NCI-H1105 treated with DMSO at 0.1 percent for 48 hours (cell line): ENCODE measurements at places on chromosomes 12 and 14.

DNA sequence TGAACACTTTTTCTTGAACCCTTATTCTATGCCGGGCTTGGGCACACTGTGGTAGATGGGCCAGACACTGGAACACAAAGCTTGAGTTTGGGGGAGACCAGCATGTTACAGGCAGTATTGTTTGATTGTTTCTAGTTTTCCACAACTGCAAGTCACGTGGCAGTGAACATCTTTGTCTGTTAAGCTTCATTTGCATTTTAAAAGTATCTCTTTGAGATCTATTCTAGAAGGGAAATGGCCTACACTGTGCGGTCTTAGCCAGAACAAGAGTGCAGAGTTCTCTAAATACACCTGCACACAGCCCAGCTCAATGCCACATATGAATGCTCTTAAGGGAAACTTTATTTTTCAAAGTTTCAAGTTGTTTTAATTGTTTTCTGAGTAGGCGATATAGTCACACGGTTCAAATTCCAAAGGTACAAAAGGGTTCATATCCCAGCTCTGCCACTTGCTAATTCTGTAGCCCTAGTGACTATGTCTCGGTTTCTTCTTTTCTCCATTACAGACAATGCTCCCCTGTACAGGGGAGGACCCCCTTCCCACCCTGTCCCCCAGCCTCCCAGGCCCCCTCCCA lies 24.9 kb downstream of the RIN3 start:
- no peak for DNase-seq

DNA sequence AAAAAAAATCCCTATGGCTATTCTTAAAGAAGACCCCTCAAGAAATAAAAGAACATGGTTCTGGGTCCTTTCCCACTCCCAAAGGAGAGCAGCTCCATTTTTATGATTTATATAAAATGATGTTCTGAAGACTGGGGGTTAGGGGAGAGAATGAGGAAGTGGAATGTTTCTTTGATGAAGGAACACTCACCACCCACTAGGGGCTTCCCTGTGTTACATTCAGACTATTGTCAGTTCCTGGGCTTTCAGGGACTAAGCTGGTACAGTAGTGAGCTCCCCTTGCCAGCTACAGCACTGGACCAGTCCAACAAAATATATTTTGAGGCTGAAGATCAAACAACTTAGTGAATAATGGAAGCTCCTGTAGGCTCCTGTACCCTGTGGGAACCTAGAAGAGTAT lies 98.9 kb downstream of the HMGA2 start:
- DNase-seq: no peak

- no peak for DNase-seq
Measured at GRCh38 chr14:47438650-47439140, 236.7 kb downstream of the MDGA2 start.

DNA sequence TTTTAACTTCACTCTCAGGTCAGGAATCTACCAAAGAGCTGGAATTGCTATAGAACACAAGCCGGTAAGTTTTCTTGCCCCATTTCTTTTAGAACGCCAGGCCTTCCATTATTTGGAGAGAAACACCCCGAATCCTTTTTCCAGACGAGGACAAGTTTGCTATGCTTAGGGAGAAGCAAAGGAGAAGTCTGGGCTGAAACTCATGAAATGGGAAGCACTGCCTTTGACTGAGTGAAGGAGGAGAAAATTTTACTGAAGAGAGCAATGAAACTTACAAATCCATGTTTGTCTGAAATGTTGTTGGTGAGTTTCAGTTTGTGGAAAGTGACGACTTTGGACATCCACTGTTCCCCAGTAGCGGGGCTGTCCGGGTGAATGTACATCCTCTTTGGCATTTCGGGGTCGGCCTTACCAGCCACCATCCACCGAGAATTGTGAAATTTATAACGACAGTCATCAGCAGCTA lies 3.3 kb downstream of the TBX3 start:
- DNase-seq: no peak

DNA sequence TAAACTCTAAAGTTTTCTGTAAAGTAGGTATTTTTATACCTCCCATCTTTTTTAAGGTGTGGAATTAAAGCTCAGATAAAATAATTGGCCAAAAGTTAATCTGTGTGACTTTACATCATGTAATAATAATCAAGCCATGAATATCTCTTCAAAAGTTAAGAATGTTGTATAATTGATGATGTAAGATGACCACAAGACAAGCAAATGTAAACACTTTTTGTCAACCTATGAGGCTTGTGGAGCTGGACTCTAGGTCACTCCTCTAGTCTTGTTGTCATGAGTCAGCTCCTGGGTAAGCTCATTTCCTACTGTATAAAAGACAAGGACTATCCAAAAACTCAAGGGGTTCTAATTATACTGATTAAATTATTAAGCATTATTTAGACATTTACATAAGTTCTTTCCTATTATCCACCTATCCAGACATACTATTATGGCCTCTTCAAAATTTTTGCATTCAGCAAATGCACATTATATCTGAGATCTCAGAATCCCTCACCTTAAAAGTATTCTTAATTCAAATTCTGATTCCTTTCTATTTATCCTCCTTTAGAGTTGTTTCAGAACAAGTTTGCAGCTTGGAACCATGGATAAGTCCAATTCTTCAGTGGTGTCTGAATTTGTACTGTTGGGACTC lies at the start of gene OR4K5:
OR4K5 (plus strand) TSS at position 587 of the 637 bp plus-strand sequence; CDS start at position 587, 0 bp downstream.
- no peak for DNase-seq

DNA sequence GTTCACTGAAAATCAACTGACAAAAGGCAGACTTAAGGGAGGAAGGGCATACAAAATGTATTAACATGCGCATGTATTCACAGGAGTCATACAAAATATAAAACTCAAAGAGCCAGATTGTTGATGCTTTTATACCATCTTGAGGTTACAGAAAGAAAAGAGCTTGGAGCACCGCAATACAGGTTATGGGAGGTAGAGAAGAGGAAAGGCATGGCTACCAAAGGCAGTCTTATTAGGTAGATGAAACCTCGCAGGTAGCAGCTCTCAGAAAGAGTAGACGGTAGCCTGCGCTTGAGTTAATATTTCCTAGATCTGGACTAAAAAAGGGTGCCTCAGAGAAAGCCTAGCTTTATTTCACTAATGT lies 69.0 kb upstream of the DHRS4 start:
- DNase-seq: no peak

DNA sequence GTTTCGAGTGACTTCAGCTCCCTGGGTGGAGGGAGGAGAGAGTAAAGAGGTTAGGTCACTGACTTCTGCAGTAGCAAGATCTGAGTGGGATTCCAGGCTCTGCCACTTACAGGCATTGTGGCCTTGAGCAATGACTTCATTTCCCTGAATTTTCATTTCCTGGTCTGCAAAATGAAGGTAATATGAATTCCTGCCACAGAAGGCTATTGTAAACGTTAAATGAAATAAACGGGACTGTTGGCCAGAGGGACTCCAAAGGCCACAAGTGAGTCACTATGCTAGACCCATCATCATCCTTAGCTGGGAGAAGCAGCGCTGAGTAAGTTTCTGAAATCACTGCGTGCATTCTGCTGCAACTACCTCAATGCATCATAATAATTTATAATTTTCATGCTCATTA lies 807.8 kb downstream of the AACS start:
- DNase-seq: no peak

GRCh38 chr14:54213536-54213935 lies 183.3 kb upstream of the CDKN3 start:
- DNase-seq: no peak

DNA sequence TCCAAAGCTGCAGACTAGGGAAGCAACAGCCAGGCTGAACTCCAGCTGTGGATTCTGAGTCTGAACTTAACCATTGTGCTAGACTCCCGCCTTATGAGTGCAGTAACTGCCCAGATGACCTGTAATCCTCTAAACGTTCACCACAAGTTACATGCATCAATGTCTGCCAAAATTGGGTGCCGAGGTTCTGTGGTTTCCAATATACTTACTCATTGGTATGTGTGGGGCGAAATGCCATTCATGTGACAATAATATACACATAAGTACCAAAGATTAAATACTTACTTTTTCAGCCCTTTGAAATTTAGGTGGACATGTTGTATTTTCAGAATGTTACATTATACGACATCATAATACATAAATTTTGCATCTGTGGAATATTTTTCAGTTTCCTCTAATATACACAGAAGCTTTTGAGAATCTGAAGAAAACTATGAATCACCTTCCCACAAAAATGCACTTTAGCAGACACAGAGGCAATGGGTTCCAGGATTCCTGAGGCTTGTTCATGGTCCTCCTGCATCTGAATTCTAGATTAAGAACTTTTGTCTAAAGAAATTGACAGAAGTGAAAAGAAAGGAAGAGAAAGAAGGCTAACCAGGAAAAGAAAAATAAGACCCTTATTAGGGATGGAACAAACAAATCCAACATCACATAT lies 31.7 kb downstream of the GRIP1 start:
- DNase-seq: no peak

GRCh38 chr12:73465106-73465505 lies 1072.5 kb upstream of the ATXN7L3B start:
- no peak for DNase-seq

- no peak for DNase-seq
Measured at GRCh38 chr14:52315355-52315718, 1.2 kb downstream of the PTGER2 start.

DNA sequence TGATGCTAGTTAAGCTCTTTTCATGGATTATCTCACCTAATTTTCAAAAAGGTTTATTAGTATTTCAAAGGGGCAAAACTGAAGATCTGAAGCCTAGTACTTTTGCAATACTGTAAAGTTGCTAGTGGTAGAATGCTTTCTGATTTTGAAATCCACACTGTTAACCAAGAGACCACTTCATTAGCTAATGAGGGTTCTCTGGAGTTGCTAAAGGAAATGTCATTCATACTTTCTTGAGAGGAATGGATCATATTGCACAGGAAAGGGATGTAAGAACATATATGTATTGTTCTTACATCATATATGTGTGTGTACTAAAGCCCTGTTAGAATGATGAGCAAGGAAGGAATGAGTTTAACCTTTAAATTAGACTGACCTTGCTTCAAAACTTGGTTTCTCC lies 39.0 kb upstream of the LDHB start:
- DNase-seq: no peak

DNA sequence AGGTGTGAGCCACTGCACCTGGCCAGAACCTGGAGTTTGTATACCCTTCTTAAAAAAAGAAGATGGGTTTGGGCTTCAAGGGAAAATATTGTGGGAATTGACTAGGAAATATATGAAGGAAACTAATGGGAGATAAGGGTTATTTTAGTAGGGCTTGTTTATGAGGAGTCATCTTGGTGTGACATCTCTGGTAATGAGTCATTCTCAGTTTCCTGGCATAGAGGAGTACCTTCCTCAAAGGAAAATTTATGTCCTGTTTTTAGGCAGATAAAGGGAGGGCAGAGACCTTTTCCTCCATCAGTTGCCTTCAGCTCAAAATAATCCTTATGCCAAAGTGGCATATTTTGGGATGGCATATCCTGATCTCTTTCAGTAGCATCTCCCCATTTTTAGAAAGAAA lies 30.6 kb upstream of the NFKBIA start:
- DNase-seq: no peak

DNA sequence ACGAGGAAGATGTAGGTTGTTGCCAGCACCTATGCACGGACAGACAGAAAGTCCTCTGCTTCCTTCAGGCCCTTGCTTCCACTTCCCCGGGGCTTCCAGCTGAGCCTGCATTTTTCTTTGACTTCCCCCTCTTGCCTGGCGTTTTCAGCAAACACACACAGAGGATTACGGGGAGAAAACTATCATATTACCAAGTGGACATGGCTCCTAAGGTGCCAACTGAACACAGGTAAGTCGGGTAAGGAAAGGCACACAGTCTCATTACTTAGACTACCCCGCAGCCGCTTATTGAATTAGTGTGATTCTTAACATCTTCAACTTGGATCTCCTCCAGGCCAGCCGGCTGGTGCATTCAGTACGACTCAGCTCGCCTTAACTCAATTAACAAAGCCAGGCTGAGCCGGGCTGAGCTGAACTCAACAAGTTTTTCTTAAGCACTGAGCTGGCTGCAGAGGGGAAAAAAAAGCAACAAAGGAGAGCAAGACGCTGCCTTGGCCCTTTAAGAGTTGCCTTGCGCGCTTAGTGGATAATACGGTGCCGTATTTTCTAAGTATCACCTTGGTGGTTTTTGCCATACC lies 19.2 kb upstream of the MAP1LC3B2 start:
- DNase-seq: peak; percentile 82

DNA sequence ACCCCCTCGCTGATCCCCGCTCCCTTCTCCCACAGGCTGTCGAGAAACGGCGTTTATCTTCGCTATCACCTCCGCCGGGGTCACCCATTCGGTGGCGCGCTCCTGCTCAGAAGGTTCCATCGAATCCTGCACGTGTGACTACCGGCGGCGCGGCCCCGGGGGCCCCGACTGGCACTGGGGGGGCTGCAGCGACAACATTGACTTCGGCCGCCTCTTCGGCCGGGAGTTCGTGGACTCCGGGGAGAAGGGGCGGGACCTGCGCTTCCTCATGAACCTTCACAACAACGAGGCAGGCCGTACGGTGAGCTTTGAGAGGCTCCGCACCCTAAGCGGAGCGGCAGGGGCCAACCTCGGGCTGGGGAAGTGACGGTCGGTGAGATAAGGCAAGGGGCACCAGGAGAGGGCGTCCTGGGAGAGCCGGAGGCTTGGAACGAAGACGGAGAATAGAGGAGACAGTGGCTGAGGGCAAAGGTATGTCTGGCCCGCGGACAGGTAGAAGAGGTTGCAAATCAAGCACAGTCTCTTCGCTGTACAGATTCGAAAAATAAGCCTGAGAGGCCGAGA lies 2.3 kb downstream of the WNT1 start:
- no peak for DNase-seq
